GM23248 (cell line): ENCODE measurements at places on chromosomes 4 and X. TPM values are rescaled to one million over a fixed set of nuclear protein-coding genes. Genes with fewer than 3 reads are reported as not detected.
A peak's percentile ranks its signal among the peaks of the same experiment; 100 is the strongest.

Gene IL1RAPL2
- not detected in 2 replicates for total RNA-seq

Gene CT55
- not detected in 2 replicates for total RNA-seq

Gene CCDC149
- total RNA-seq: 5.8 and 6.1 TPM in 2 replicates

Gene FAM53A
- 3.8 and 15.3 TPM in 2 replicates for total RNA-seq

Gene GRIA2
- total RNA-seq: not detected in 2 replicates

Gene UBE2D3
- total RNA-seq: 326 and 379 TPM in 2 replicates

Gene FOXP3
- total RNA-seq: not detected in 2 replicates

Gene CDK16
- 89.5 and 97.8 TPM in 2 replicates for total RNA-seq

Gene GC
- total RNA-seq: not detected in 2 replicates

GRCh38 chrX:40449956-40450706, 130.6 kb upstream of the ATP6AP2 start:
- DNase-seq: no peak
- H3K4me3 ChIP-seq: no peak overlapping the region
- H3K27ac ChIP-seq: no peak overlapping the region
- H3K27me3 ChIP-seq: no peaks in the 10 kb centered on the region
- H3K4me1 ChIP-seq: no peaks in the 10 kb centered on the region

DNA sequence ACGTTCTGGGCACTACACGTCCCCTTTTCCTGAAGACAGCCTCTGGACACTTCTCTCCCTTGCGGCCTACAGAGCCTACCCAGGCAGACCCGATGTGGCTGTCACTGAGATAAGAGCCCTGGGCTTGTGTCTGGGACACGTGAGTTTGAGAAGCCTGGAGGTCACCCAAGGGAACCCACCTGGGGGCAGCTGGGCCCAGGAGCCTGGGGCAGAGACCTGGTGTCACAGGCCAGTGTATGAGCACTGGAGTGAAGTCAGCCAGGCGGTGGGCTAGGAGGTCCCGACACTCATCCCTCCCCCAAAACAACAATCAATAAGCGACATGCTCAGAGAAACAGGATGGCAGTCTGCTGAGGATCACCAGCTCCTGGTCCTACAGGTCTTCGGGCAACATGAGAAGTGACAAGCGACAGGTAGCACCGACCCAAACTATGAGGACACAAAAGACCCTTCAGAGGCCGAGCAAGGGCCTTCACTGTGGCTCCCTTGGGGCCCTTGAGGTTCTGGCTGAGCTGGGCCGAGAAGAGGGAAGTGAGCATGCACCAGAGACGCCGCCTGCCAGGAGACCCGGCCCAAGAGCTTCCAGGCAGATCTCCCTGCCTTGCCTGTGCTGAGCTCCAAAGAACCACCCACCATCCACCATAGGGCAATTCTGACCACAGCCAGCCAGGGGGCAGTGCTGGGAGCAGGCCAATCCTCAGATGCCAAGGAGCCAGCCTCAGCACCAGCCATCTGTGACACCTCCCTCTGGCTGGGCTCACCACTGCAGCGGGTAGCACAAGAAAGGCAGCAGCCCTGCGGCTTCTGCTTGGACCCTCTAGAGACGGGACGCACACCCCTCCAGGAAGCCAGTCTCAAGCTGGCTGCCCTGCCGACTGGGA, 11.0 kb upstream of the DUSP9 start:
- peak; percentile 31 for DNase-seq
- H3K4me3 ChIP-seq: no peak overlapping the region

DNA sequence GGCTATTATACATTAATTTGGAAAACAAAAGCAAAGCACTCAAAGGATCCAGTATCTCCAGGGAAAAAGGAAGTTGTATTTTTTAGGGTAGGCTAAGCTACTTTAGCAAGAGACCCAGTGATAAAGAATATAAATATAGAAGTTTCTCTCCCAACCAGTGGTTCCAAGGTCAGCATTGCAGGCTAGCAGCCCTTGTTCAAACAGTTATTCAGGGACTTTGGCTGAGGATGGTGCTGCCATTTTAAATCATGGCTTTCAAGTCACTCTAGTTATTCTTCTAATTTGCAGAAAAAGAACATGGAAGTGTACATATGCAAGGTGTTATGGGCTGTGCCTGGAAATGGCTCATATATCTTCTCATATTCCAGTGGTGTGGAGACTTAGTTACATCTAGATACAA, 9.3 kb downstream of the SCOC start:
- no peak overlapping the region for H3K27ac ChIP-seq
- no peaks in the 10 kb centered on the region for H3K4me1 ChIP-seq
- no peaks in the 10 kb centered on the region for H3K27me3 ChIP-seq
- no peak for DNase-seq

- no peaks in the 10 kb centered on the region for H3K36me3 ChIP-seq
- DNase-seq: no peak
- peaks cover 7% of the 10 kb centered on the region; the same call in 1 of the 2 replicates for H3K27me3 ChIP-seq
- H3K4me3 ChIP-seq: no peak overlapping the region
These were observed 26.6 kb downstream of the DRD5 start for GRCh38 chr4:9808077-9808476.

- H3K27me3 ChIP-seq: no peaks in the 10 kb centered on the region
- H3K4me3 ChIP-seq: no peak overlapping the region
- H3K36me3 ChIP-seq: no peaks in the 10 kb centered on the region
- no peaks in the 10 kb centered on the region for H3K4me1 ChIP-seq
- DNase-seq: no peak
These were observed 542.3 kb upstream of the ADGRL3 start for GRCh38 chr4:60657807-60658206.

- no peak overlapping the region for H3K4me3 ChIP-seq
- H3K4me1 ChIP-seq: no peaks in the 10 kb centered on the region
- DNase-seq: no peak
- H3K27me3 ChIP-seq: peaks cover 17% of the 10 kb centered on the region; the same call in 1 of the 2 replicates
- H3K36me3 ChIP-seq: no peaks in the 10 kb centered on the region
These were observed 466.1 kb downstream of the GPAT3 start for GRCh38 chr4:84001876-84002569.

- peaks cover 15% of the 10 kb centered on the region; the same call in 1 of the 2 replicates for H3K4me1 ChIP-seq
- H3K27me3 ChIP-seq: no peaks in the 10 kb centered on the region
- H3K4me3 ChIP-seq: no peak overlapping the region
These were observed 4.0 kb upstream of the TMEM156 start for GRCh38 chr4:39036172-39036571.

- peak overlapping the region; percentile 24 for H3K27ac ChIP-seq
- DNase-seq: peak; percentile 77
- H3K4me3 ChIP-seq: peak overlapping the region; percentile 39
These were observed 106.8 kb downstream of the ELOVL6 start for GRCh38 chr4:110091434-110092140.

DNA sequence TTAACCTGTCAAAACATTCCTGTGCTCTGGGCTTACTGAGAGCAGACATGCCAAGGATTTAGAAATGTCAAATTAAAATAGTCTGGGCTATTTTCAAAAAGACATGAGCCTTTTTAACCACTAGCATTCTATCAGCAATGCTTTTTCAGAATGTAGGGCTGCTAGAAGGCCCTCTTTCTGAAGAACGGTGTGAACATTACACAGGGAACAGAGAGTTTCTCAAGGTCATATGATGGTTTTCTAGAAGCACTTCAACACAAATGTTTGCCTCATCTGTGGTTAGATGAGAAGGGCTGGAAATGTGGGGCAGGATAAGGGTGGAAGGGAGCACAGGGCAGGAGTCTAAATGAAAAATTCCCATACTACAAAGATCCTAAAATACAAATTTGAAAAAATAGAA, 39.3 kb downstream of the GRIA3 start:
- H3K36me3 ChIP-seq: no peaks in the 10 kb centered on the region
- no peak overlapping the region for H3K4me3 ChIP-seq
- no peaks in the 10 kb centered on the region for H3K27me3 ChIP-seq
- H3K27ac ChIP-seq: no peak overlapping the region
- no peak for DNase-seq

- H3K36me3 ChIP-seq: peaks cover 74% of the 10 kb centered on the region
- peak overlapping the region; percentile 69 for H3K27ac ChIP-seq
- H3K4me3 ChIP-seq: no peak overlapping the region
- no peaks in the 10 kb centered on the region for H3K27me3 ChIP-seq
- DNase-seq: peak; percentile 38
These were observed 12.3 kb downstream of the UGDH start for GRCh38 chr4:39514888-39515401.

DNA sequence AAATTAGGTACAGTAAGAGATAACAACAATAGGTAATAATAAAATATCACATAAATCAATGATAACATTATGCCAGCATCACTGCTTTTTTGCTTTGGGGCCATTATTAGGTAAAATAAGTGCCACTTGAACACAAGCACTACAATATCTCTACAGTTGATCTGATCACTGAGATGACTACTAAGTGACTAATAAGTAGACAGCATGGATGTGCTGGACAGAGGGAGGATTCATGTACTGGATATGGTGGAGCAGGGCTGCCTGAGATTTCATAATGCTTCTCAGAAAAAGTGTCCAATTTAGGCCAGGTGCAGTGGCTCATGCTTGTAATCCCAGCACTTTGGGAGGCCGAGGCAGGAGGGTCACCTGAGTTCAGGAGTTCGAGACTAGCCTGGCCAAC, 137.8 kb upstream of the IL1RAPL2 start:
- H3K27me3 ChIP-seq: no peaks in the 10 kb centered on the region
- H3K36me3 ChIP-seq: no peaks in the 10 kb centered on the region
- H3K27ac ChIP-seq: no peak overlapping the region

- H3K27me3 ChIP-seq: no peaks in the 10 kb centered on the region
- peaks cover 8% of the 10 kb centered on the region; the same call in 1 of the 2 replicates for H3K4me1 ChIP-seq
- H3K27ac ChIP-seq: no peak overlapping the region
- no peaks in the 10 kb centered on the region for H3K36me3 ChIP-seq
These were observed 665 bp upstream of the LRPAP1 start for GRCh38 chr4:3532751-3533422.

GRCh38 chr4:146585761-146586333, 52.8 kb upstream of the POU4F2 start:
- peak overlapping the region; percentile 64 for H3K27ac ChIP-seq
- no peaks in the 10 kb centered on the region for H3K36me3 ChIP-seq
- peaks cover 13% of the 10 kb centered on the region for H3K4me1 ChIP-seq

GRCh38 chrX:13216139-13216538, 103.7 kb downstream of the ATXN3L start:
- H3K27me3 ChIP-seq: no peaks in the 10 kb centered on the region
- peak overlapping the region; percentile 59 for H3K27ac ChIP-seq
- DNase-seq: peak; percentile 16
- peak overlapping the region; percentile 31; the same call in 1 of the 2 replicates for H3K4me3 ChIP-seq
- H3K36me3 ChIP-seq: no peaks in the 10 kb centered on the region
- peaks cover 14% of the 10 kb centered on the region for H3K4me1 ChIP-seq

- DNase-seq: peak; percentile 17
- H3K4me1 ChIP-seq: peaks cover 8% of the 10 kb centered on the region
- no peaks in the 10 kb centered on the region for H3K36me3 ChIP-seq
- H3K4me3 ChIP-seq: no peak overlapping the region
These were observed 106.1 kb downstream of the PDGFC start for GRCh38 chr4:156865451-156865850.

GRCh38 chr4:142181021-142181420, 544.6 kb downstream of the IL15 start:
- H3K27ac ChIP-seq: no peak overlapping the region
- no peaks in the 10 kb centered on the region for H3K4me1 ChIP-seq
- DNase-seq: no peak
- no peaks in the 10 kb centered on the region for H3K36me3 ChIP-seq

DNA sequence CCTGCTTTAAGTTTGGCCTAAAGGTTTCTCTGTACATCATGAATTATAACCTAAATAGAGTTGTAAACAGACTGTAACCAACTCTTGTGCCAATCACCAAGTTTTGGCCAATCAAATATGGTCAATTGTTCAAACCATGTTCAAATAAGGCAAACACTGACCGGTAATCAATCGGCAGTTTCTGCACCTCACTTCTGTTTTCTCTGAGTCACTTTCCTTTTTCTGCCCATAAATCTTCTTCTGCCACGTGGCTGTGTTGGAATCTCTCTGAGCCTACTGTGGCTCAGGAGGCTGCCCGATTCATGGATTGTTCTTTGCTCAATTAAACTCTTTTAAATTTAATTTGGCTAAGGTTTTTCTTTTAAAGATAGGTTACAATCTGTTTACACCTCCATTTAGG, 16.5 kb upstream of the ENPP6 start:
- no peaks in the 10 kb centered on the region for H3K36me3 ChIP-seq
- H3K4me1 ChIP-seq: no peaks in the 10 kb centered on the region
- no peak for DNase-seq
- H3K4me3 ChIP-seq: no peak overlapping the region

GRCh38 chrX:47634871-47635575, 5.3 kb upstream of the CFP start:
- no peak overlapping the region for H3K27ac ChIP-seq
- H3K4me1 ChIP-seq: no peaks in the 10 kb centered on the region
- no peak overlapping the region for H3K4me3 ChIP-seq

- no peak overlapping the region for H3K27ac ChIP-seq
- H3K4me3 ChIP-seq: no peak overlapping the region
- H3K27me3 ChIP-seq: no peaks in the 10 kb centered on the region; the same call in 1 of the 2 replicates
- no peaks in the 10 kb centered on the region for H3K4me1 ChIP-seq
- DNase-seq: peak; percentile 30
These were observed 556.7 kb upstream of the BOD1L1 start for GRCh38 chr4:14184265-14184664.

DNA sequence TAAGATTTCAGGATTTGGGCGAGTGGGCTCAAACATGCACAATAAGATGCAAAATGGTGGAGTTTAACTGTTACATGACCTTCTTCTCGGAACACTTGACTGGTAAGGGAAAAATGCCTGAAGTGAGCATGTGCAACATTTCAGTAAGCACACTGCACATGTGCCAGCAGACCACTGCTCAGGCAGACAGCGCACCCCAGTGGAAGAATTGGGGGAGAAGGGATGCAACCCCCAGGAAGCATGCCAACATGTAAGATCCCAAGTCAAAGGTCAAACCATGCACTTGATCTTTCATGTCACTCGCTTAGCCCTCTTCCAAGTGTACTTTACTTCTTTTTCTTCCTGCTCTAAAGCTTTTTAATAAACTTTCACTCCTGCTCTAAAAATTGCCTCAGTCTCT, 256.3 kb downstream of the CENPC start:
- no peaks in the 10 kb centered on the region for H3K36me3 ChIP-seq
- no peaks in the 10 kb centered on the region for H3K27me3 ChIP-seq
- DNase-seq: no peak
- no peaks in the 10 kb centered on the region for H3K4me1 ChIP-seq

DNA sequence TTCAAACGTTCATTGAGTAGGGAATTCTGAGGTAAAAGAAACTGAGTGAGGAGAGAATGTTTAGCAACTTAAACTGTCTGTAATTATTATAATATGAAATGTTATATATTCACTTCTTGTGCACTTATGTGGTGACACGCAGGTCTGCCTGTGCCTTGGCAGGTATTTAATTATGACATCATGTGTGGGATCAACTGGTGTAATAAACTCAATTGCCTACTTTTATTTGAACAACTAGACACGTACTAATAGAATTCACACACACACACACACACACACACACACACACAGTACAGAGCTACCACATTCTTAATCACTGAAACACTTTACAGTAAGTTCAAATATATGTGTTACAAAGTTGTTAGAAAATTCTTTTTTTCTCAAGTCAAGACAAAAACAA, 20.7 kb upstream of the SLC25A31 start:
- H3K4me3 ChIP-seq: peak overlapping the region; percentile 56
- 0 out of 2 replicates have a peak, but pooled peaks cover 3% of the 10 kb centered on the region for H3K36me3 ChIP-seq
- peak; percentile 18 for DNase-seq

DNA sequence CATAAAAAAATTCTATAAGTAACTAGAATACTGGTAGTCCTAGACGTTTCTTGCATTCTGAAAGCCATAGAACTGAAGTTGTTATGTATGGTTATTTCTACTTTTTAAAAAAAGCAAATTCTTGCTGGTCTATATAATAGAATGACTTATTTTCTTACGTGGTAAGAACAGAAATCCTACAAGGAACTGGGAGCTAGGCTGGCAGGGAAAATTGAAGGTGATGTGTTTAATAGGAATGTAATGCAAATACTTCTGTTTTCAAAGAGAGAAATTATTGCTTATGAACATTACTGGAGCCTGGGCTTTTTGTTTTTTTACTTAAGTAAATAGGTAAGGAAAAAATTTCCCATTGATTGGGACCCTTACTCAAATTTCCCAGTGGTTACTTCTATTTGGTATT, 8.9 kb downstream of the CCNA2 start:
- H3K36me3 ChIP-seq: peaks cover 77% of the 10 kb centered on the region
- peak; percentile 45 for DNase-seq
- peaks cover 27% of the 10 kb centered on the region for H3K4me1 ChIP-seq
